ENCODE measurements at places on chromosomes 2 and 18. TPM values are rescaled to one million over a fixed set of nuclear protein-coding genes. Genes with fewer than 3 reads are reported as not detected.

DNA sequence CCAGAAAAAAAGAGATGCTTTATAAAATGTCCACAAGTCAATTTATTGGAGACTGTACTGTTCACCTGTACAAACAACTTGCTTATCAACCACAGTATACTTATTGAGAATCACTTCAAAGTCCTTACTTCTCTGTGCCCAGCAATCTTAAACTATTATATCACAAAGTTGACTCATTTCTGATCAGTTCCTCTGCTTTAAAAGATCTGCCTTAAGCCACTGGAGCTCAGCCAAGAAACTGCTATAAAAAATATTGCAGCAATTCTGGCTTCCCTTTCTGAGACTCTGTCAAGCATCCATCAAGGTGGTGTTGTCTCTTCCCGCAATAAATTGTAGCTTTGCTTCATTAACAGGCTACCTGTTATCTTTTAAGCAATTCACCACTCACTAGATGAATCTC is 375.2 kb upstream of the SPHKAP start:
- no peaks in the 10 kb centered on the region for H3K4me1 ChIP-seq
- no peak overlapping the region for H3K27ac ChIP-seq
- no peaks in the 10 kb centered on the region for H3K36me3 ChIP-seq
- H3K27me3 ChIP-seq = no peaks in the 10 kb centered on the region
- H3K4me3 ChIP-seq = no peak overlapping the region
- DNase-seq = no peak

GRCh38 chr2:236988690-236989624 is 96.7 kb upstream of the COPS8 start:
- peaks cover 22% of the 10 kb centered on the region for H3K4me1 ChIP-seq
- no peaks in the 10 kb centered on the region for H3K36me3 ChIP-seq
- no peak overlapping the region for H3K4me3 ChIP-seq

- H3K36me3 ChIP-seq = no peaks in the 10 kb centered on the region
- no peaks in the 10 kb centered on the region for H3K4me1 ChIP-seq
These were observed 926.2 kb upstream of the SOX11 start for GRCh38 chr2:4765787-4766530.

GRCh38 chr18:48313792-48314191 is 95.4 kb downstream of the ZBTB7C start:
- no peak for DNase-seq
- H3K27ac ChIP-seq = no peak overlapping the region
- no peak overlapping the region for H3K4me3 ChIP-seq

- no peak for DNase-seq
- no peak overlapping the region for H3K27ac ChIP-seq
- H3K4me1 ChIP-seq = no peaks in the 10 kb centered on the region
These were observed 19.9 kb upstream of the UGT1A8 start for GRCh38 chr2:233597522-233597921.

DNA sequence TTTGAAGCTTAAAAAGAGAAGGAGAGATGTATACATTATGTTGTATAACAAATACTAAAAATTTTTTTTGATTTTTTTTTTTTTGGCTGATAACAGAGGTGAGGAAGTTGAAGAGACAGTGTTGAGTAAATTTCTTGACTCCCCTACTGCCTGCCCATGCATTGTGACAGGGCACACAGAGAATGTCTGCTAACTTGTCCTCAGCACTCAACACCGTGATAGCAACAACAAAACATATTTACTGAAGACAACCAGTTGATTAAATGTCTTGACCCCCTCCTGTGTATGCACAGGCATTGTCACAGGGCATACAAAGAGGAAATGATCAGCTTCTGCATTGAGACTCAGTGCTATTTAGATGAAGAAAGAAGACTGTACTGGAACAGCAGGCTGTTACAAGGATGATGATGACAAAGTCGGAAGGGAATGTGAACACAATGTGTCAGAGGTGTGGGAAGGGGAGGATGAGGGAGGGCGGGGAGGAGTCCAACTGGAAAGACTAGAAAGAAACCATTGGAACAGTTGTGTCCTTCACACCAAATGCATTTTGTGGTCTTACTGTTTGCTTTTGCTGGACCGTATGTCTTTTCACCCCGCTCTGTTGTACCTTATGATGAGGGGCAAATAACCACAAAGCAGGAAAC is 89.5 kb downstream of the CERS6 start:
- H3K4me3 ChIP-seq = no peak overlapping the region
- no peaks in the 10 kb centered on the region for H3K27me3 ChIP-seq
- H3K36me3 ChIP-seq = no peaks in the 10 kb centered on the region
- peak overlapping the region; percentile 42 for H3K27ac ChIP-seq
- DNase-seq = peak; percentile 40

GRCh38 chr2:80363330-80363729 is 58.8 kb upstream of the LRRTM1 start:
- no peak overlapping the region for H3K27ac ChIP-seq
- no peaks in the 10 kb centered on the region for H3K4me1 ChIP-seq
- no peak overlapping the region for H3K4me3 ChIP-seq
- no peak for DNase-seq
- H3K27me3 ChIP-seq = peaks cover 12% of the 10 kb centered on the region
- H3K36me3 ChIP-seq = no peaks in the 10 kb centered on the region

UGT1A10 gene
- total RNA-seq = not detected
